ENCODE measurements at places on chromosomes 5 and 9.

DNA sequence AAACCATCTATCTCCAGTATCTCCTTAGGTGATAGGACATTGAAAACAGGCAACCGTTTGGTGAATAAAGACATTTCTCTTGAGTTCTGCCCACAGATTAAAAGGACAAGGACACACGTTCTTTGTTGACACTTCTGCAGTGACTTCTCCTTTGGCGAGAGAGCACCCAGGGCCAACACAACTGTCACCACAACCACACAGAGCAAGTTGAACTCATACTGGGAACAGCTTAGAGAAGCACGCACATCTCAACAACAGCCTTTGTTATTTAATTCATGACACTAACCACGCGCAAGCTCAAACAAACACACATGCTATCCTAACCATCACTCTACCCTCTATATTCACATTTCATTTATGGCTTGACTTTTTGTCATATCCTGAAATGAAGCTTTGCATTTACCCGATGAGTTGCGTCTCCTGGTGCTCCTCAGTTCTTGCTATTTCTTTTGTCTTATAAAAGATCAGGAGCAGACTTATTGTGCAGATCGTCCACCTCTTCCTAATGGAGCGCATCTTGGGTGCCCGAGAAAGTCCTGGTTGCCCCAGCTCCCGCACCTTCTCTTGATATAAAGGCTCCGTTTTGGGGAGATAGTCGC lies 543 bp downstream of the ST8SIA4 start:
- no peak for DNase-seq

DNA sequence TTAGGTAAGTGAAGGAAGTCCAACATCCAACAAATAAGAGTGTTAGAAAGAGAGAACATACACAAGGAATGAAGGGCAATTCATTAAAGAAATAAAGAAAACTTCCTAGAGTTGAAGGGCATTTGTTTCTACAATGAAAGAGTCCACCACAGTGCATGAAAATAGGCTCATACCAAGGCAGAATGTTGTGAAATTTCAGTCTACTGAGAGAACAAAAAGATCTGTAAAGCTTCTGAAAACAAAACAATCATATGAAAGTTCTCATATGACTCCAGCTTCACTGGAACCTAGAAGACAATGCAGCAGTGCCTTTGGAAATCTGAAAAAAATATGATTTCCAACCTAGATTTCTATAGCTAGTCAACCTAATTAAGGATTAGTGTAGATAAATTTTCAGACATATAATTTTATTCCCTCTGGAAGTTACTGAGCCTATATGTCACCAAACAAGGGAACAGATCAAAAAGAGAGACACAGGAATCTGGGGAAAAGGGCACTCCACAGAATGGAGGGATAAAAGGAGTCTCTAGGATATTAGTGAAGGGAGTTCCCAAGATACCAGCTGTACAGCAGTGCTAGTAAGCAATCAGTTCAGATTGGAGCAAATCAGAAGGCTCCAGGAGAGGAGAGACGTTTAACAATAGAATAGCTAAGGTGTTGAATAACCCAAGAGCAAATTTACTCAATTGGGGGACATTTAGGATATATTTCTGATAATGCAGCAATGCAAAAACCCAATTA lies 5.8 kb downstream of the C5orf58 start:
- DNase-seq: no peak

- DNase-seq: no peak
These were observed 440.9 kb downstream of the DIRAS2 start for GRCh38 chr9:90201766-90202165.

GRCh38 chr5:122523776-122524175 lies 211.7 kb downstream of the SNCAIP start:
- DNase-seq: no peak

GRCh38 chr9:116124472-116125040 lies 29.0 kb upstream of the PAPPA start:
- DNase-seq: no peak

DNA sequence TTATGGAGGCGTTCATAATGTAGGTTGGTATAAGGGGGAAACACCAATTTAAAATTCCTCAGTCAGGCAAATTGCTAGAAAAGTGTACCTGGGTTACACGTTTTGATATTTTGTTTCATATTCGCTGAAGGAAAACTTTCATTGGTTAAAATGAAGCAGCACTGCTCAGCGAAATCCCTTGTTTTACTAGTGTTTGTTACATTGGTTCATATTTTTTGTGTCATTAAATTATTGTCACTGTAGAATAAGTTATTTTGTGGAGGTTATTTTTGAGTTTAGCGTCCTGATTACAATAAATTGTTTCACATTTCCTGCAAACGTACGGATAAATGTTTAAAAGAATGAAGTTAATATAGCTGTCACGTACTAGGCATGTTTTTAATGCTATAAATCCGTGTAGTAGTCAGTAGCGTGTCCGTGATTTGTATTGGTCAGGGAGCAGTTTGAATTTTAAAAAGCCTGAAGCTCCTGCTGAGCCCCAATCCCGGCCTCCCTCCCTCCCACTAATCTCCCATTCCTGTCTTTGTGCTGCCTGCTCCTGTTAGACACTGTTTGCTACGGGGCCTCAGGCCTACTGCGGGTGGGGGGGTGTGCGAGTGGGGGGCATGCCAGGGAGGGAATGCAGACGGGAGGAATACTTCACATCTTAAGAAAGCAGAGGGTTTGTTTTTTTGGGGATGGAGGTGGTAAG lies 2.0 kb downstream of the NIPBL start:
- no peak for DNase-seq

DNA sequence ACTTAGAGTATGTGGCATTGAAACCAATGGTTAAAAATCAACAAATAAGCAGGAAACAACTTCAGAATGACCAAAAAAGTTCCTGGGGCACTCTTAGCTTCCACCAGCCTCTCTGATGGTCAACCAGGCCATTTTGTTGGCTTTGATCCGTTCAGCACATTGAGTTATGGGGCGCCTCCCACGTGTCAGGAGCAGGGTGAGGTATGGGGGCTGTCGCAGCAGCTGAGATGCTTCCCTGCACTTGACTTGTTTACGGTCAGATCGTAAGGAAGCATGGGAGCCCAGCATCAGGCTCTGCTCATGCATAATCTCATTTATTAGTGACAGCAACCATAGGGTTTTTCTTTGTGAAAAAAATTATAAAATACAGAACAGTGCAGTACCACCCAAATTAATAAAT lies 16.7 kb downstream of the SYK start:
- no peak for DNase-seq

- no peak for DNase-seq
These were observed 101.5 kb downstream of the DEPDC1B start for GRCh38 chr5:60598424-60598823.

- no peak for DNase-seq
These were observed 116.7 kb downstream of the DOCK2 start for GRCh38 chr5:169753795-169754194.

DNA sequence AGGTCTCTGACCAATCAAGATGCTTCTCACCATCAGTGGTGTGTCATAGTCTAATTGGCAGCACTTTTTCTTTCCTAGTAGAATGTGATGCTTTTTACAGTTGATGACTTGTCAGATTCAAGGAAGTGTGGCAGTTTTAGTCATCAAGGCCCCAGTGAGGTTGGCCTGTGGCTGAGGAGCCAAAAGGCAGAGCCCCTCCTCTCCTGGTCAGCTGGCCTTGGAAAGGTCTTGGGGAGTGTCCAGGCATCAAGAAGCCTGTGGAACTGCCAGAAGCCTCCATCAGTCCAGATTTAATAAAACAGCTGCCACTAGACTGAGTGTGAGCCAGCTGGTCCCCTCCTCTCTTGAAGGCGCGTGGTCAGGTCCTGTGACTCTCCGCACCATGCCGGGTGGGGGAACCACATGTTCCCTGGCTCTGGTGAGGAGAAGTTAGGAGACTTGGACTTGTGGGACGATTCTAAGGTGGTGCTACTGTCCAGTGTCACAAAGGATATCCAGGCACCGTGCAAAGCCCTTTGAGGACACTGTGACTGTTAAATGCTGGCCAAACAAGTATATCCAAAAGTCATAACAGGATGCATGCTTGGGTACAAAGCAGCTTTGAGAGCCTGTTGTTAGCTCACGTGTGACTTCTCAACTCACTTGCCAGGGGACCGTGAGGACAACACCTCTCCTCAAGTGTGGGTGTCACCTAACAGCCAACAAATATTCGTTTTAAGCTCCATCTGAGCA lies 6.1 kb upstream of the ANGPTL2 start:
- DNase-seq: no peak

DNA sequence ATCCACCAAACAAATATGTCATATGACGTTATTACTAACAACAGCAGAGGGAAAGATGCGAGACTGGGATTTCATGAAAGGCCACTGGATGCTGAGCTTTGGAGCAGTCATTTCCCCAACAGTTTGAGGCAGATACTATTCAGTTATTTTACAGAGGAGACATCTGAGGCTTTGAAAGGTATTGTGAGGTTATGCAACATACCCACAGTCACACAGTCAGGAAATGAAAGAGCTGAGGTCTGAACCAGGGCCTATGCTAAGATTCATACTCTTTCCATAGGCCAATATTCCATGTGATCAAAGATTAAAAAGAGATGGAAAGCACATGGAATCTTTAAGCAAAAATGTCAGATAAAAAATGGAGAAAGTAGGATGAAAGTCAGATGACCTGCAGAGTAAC lies 63.0 kb downstream of the LPAR1 start:
- DNase-seq: no peak

DNA sequence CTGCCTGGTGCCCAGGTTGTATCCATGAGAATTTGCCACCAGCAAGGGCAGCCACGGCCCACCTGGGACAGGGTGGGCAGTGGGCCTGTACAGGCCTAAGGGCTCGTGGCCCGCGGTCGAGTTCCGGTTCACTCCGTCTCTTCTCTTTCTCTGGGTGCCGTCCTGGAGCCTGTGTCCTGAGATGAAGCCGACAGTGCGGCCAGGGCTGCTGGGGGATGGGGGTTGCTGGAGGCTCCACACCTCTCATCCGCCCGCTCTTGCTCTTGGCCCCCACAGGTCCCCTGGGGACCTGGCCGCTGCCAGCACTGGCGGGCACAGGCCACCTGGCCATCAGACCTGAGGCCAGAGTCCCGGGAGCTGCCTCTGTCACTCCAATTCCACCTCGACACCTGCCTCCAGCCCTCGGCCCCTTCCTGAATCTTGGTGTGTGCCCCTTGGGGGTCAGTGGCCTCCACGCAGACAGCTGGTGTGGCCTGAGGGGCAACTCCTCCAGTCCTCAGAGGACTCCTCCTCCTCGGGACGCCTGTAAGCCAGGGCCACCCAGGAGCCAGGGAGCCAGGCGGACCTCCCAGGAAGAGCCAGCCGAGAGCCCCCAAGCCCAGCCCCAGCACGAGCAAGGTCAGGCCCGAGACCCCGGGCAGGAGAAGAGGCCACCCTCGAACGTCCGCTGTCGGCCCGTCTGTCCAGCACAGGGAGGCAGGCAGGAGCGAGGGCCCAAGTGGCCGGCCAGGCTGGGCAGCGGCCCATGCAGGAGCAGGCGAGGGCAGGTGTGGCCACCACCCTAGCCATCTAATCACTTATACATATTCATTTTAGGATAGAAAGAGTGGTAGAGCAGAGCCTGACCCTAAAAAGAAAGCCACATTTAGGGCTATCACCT lies 5.2 kb downstream of the LRRC26 start:
- DNase-seq: no peak

- no peak for DNase-seq
These were observed 72.0 kb upstream of the STXBP1 start for GRCh38 chr9:127539982-127540663.

DNA sequence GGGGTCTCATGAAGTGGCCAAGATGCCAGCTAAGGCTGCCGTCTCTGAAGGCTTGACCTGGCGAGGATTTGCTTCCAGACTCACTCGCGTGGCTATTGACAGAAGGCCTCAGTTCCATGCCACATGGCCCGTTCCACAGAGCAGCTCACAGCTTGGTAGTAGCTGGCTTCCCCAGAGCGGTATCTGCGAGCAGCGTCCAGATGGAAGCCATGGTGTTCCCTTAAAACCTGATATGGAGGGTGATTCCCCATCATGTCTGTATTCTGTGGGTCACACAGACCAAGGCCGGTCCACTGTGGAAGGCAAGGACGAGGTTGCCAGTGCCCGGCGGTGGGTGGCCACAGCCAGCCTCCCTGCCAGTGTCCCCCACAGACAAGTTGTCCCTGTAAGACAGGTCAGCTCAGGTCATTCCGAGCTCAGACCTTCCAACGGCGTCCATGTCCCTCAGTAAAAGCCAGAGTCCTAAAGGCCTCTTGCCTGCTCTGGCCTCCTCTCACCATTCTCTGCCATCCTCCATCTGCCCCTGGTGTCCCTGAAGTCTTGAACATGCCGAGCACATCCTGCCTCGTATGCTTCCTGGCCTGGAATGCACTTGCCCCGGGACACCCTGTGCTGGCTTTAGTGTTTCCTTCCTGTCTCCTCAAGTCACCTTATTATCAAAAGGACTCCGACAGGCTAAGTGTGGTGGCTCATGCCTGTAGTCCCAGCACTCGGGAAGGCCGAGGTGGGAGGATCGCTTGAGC lies 61.3 kb upstream of the LRRTM2 start:
- DNase-seq: no peak

DNA sequence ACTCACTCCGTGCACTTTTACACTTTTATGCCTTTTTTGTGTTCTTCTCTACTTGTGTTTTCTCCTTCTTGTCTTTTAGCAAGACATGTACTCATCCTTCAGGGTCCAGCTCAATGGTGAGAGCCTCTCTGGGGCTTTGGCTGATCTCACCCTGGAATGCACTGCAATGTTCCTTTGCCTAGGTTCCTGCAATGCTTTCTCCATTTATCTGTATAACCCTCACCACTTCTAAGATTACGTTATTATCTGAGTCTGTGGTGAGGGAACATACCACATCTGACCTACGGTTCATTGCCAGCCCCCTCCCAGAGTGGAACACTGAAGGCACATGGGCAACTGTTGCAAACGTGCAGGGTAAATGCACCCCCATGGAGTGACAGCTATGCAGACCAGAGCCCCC lies 47.3 kb downstream of the KCNIP1 start:
- DNase-seq: no peak

- no peak for DNase-seq
These were observed 30.0 kb upstream of the SH3RF2 start for GRCh38 chr5:145906401-145906800.

- DNase-seq: no peak
These were observed 22.4 kb upstream of the SLC36A1 start for GRCh38 chr5:151424892-151425523.

GRCh38 chr5:87020099-87020934 lies 247.4 kb upstream of the RASA1 start:
- peak; percentile 17 for DNase-seq

- DNase-seq: no peak
These were observed 4.0 kb downstream of the SQSTM1 start for GRCh38 chr5:179824745-179825112.

GRCh38 chr5:152711801-152712388 lies 306.8 kb upstream of the NMUR2 start:
- no peak for DNase-seq

DNA sequence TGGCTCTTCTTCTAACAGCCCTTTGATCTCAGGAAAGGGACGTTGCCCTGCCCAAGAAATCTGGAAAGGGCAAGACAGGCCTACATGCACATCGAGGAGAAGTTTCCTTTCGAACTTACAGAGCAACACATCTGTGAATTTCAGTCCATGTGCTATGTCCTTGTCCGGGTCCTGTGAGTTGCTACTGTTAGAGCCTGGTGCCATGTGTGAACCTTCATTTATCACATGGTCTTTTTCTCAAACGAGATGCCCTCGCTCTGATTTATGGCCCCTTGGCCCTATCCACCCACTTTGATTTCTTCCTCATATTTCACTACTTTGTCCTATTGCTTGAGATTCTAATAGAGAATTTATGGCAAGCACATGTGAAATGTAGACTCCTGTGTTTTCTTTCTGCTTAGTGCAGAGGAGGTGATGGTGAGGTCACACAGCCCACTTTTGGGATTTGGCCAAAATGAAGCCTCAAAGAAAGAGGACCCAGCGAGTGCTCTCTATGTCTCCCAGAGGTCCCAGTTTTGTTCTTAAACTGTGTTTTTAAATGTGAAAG lies 153.1 kb downstream of the SNCAIP start:
- DNase-seq: no peak

GRCh38 chr5:119311688-119312087 lies 44.1 kb upstream of the TNFAIP8 start:
- no peak for DNase-seq

Measured in CD4-positive, alpha-beta T cell (primary cell).